Stimulated activated CD8-positive, alpha-beta memory T cell treated with anti-CD3 and anti-CD28 coated beads, Interleukin-15, amount 100 ng/mL, for 24 hours (primary cell): ENCODE measurements at places on chromosomes 2 and 18.

DNA sequence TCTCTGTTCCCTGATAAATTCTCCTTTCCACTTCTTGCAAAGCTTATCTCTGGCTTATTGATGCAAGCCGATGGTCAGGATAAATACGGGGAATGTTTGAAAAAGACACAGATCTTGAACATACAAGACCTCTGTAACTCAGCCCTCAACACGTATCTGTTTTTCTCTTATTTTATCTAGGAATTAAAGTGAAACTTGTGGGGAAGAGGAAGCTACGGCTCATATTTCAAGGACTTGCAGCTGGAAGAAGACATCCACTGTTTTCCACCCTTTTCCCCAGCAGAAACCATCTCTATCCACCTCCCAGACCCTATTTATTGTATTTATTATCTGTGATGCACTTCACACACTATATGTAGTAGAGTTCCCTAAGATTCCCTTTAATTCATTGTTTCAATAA, 98.4 kb upstream of the TANK start:
- no peak for DNase-seq

DNA sequence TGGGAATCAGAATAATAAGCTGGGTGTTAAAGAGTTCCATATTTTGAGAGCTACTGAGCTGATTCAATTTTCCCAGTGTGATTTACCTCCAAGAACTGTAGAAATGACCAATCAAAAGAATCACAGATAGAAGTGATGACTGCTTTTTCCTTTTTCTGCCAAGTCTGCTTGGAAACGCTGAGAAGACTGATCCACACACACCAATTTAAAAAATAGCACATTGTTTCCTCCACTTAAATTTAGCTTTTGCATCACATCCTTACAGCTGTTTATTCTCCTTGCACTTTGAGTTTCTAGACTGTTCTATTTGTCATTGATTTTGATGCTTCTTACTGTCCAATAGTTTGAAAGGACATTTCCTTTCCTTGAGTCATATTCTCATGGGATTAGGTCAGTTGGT, 590.3 kb upstream of the CHAC2 start:
- no peak for DNase-seq

GRCh38 chr2:152822676-152823075, 104.3 kb downstream of the ARL6IP6 start:
- DNase-seq, result no peak

GRCh38 chr2:105768176-105768575, 23.5 kb downstream of the NCK2 start:
- no peak for DNase-seq

GRCh38 chr2:2707206-2707991, 376.3 kb upstream of the MYT1L start:
- DNase-seq, result no peak

DNA sequence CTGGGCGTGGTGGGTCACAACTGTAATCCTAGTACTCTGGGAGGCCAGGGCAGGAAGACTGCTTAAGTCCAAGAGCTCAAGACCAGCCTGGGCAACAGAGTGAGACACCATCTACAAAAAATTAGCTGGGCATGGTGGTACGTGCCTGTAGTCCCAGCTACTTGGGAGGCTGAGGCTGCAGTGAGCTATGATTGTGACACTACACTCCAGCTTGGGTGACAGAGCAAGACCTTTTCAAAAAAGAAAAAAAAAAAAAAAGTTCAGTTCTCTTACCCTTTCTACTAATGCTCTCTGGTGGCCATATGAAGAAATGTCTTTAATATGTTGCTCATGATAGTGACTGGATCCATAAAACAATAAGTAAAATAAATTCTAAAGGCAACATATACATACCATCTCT, 14.9 kb downstream of the TYW5 start:
- no peak for DNase-seq

- DNase-seq, result no peak
Observed at GRCh38 chr2:83972128-83972527, 487.0 kb downstream of the SUCLG1 start.

GRCh38 chr2:74876081-74876886, 42.4 kb downstream of the HK2 start:
- DNase-seq, result no peak

- DNase-seq, result no peak
Observed at GRCh38 chr18:44887227-44887631, 206.5 kb downstream of the SETBP1 start.

DNA sequence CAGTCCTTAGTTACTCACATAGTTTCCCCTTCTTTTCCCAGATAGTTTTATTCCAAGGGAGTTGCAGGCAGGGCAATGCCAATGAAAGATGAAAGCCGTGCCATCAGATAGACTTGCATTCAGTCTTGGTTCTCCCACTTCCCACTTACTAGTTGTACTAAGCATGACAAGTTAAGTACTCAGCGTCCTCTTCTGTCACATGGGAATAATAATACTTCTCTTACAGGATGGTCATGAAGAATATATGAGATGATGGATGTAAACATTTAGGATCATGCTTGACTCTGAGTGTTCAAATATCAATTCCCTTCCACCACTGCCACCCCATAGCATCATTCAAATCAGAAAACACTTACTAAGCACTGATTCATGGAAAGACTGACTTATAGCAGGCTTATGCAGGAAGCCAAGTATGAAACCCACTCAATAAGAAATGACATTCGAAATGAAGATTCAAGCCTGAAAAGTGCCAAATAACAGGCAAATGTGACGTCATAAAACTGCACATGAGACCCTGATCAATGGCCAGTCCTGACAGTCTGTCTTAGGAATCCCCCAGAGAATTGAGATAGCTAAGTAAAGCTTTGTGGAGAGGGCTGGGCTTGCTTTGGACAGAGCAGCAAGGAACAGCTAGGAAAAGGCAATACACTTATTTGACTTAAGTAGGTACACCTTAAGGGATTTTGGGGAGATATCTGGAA, 11.1 kb upstream of the EVA1A start:
- DNase-seq, result no peak

DNA sequence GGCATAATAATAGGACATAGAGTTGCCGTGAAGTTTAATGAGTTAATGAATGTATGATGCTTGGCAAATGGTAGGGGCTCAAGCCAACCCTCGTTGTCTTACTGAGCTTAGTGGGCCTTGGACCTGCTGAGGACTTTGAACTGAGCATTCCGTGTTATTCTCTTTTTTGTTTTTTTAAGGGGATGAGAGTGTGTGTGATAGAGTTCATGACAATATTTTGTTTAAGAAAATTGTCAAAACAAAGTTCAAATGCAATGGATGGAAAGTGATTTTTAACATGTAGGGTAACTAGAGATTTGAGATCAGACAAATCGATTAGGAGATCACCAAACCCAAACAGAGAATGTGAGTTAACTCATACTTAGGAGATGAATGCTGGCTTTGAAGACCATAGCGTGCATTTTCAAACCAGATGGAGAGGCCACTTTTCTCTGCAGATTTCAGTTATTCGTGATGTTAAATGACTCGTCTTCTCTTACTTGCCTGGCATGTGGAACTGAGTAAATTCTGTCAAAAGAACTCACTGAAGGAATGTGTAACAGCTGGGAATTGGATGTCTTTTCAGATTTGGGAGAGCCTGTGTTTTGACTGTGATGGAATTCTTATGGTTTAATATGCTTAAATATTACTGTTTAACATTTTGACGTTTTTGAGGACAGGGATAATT, 88.7 kb downstream of the NEDD4L start:
- no peak for DNase-seq

DNA sequence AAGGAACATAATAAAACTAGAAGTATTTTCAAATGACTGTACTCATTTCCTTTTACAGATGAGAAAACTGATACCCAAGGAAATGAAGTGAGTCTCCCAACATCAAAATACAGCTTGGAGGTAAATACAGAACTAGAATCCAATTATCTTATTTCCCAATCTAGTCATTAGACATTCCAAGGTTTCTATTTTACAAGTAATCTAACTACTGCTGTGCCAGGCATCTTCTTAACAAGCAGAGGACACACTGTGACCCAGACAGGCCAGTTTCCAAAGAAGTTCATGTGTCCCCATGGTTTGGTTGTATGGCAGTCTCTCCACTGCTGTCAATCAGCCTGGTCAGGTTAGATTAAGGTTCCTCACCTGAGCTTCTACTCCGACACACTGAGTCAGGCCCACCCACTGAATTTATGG, 143.5 kb downstream of the THADA start:
- no peak for DNase-seq

DNA sequence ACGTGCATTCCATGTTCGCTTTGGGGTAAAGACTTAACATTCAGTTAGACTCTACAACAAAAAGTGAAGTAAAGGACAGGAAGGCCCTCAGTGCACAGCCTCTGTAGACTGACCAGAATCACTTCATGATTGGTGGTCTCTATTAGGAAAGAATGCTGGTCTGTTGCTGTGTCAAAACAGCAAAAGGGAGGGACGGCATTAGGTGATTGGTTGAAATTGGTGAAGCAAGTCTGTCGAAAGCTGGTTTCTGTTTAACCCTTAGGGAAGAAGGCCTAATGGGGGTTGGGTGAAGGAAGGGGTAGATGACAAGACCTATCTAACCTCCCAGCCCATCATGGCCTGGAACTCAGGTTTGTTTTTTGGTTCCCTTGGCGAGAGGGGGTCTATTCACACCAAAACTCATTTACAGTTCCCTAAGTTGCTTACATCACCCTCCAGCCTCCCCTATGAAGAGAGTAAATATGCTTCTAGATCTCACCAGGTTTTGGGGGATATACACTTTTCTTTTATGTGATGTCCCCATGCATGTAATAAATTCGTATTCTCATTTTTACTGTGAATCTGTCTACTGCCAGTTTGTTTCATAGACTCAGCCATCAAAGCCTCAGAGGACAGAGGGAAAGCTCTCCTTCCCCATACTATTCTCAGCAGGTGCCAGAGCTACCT, 65.6 kb downstream of the TMEM17 start:
- DNase-seq, result no peak

DNA sequence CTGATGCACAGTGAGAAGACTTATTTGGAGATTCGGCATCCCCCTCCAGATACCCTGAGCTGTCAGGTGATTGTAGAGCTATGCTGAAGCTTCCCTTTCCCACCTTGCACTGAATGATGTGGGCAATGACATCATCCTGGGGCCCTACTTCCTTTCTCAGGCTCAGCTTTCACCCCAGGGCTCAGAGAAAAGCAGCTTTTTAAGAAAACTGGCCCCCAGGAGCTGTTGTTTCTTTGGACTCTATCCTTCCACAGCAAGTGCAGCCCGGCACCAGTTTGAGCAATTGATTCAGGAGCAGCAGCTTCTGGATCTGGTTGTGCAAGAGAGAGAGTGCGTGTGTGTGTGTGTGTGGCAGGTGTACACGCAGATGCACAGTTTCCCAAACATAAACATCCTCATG, 251.3 kb downstream of the ANAPC1 start:
- no peak for DNase-seq

- DNase-seq, result no peak
Observed at GRCh38 chr2:27792759-27793158, 21.2 kb downstream of the MRPL33 start.

DNA sequence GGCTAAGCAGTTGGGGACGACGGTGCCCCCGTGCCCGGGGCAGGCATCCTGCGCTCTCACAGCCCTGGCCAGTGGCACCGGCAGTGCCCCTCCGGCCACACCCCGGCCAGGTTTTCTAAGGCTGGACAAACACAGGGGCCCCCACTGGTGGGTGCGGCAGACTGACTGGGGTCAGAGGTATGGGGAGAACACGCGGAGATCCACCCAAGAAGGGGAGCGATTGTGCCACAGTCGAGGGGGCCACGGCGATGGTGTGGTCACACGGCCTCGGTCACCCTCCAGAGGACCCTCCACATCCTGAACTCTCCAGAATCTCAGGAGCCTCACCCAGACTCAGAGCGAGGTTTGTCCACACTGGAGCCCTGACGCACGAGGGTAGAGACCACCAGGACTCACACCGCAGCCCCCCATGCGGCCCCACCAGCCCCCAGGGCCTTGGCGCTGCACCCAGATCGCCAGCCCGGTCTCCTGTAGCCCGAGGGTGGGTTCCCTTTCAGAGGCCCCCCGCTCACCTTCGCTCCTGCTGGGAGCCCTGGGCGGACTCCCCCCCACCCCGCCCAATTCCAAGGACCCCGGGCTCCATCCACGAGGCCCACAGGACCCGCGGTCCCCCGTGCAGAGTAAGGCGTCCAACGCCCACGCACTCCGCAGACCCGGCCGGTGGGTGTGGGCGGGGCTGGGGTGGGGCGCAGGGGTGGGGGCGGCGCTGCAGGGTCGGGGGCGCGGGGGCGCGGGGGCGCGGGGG, 15.2 kb downstream of the PDCD1 start:
- DNase-seq, result no peak

GRCh38 chr2:151002959-151003600, 258.6 kb downstream of the RBM43 start:
- DNase-seq, result no peak

- DNase-seq, result no peak
Observed at GRCh38 chr2:38294597-38294996, 82.5 kb downstream of the ATL2 start.

DNA sequence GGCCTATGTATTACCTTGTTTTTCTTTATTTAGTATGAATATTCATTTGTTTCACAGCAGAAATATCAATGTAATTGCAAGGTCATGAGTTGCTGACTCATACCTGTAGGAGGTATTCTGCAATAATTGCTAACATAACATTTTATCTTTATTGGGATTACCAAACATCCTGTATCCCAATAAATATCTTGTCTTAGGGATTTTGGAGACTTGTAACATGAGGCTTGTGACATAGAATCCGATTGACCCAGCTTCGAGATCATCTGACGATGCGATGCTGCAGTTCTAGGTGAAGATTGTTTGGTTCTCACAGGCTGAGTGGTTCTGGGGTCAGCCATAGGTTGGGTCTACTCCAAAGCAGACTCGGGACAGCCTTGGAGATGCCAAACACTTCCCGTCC, 133.4 kb upstream of the RND3 start:
- no peak for DNase-seq

GRCh38 chr2:223943561-223944008, 1.6 kb downstream of the WDFY1 start:
- no peak for DNase-seq

DNA sequence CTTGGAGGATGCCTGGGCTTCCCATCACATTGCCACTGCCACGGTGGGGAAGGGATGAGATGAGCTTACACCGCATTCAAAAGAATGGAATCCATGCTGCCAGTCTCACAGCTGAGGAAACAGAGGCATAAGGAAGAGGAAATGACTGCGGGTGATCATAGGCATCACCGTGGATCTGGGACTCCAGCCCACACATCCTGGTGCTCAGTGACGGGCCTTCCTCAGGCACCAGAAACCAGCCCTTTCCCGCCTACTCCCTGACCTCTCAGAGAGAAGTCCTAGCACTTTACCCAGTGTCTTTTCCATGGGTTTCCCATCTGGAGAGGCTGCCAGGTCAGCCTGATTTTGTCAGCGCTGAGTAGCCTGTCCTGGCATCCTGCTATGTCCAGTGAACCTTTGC, 5.3 kb upstream of the PLB1 start:
- no peak for DNase-seq

GRCh38 chr18:9233771-9234440, 97.3 kb downstream of the ANKRD12 start:
- no peak for DNase-seq

- no peak for DNase-seq
Observed at GRCh38 chr2:20091305-20091991, 40.0 kb upstream of the LAPTM4A start.

DNA sequence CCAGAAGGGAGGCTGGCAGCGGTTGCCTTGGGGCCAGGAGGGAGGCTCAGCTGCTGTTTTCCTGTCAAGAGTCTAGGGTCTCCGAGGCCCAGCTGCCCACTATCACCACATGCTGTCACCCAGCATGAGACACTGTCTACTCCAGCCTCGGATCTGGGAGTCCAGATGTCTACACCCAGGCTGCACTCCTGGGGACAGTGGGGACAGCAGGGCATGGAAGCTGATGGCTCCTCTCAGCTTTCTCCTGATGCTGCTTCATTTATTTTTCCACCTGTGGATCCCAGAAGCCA, 134.0 kb downstream of the PTGR3 start:
- DNase-seq, result no peak
